ENCODE measurements at places on chromosomes 6 and 20. TPM values are rescaled to one million over a fixed set of nuclear protein-coding genes. Genes with fewer than 3 reads are reported as not detected.
A peak's percentile ranks its signal among the peaks of the same experiment; 100 is the strongest.

DNA sequence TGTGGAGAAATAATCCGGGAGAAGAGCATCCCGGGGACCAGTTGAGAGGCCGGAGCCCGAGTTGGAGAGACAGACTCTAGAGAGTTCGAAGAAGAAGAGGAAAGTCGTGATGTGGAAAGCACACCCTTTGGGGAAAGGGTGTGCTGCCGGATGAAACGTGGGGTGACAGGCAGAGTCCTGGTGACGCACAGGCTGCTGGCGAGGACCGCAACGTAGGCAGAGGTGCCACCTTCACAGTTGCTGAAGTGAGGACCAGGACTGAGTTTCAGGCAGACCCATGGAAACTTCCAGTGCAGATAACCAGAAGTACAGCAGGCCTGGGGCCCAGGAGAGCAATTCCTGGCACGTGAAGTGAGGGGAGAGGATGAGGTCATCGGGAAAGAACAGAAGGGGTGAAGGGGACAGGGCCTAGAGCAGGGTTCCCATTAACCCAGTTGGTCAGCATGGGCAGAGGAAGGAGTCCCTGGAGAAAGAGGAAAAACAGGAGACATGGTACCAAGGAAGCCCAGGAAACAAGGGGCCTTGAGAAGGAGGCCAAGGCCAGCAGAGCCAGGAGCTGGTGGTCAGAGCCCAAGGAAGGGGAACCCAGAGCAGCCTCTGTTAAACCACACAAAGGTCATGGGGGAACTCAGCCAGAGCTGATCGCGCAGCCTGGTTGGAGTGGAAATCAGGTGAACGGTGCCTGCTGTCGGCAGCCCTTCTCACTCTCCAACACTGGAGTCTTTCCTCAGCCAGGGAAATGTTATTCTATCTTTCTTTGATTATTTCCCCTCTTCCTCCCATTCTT, 84.1 kb downstream of the PRND start:
- no peak for DNase-seq

The ZC2HC1B gene
- total RNA-seq, result not detected

DNA sequence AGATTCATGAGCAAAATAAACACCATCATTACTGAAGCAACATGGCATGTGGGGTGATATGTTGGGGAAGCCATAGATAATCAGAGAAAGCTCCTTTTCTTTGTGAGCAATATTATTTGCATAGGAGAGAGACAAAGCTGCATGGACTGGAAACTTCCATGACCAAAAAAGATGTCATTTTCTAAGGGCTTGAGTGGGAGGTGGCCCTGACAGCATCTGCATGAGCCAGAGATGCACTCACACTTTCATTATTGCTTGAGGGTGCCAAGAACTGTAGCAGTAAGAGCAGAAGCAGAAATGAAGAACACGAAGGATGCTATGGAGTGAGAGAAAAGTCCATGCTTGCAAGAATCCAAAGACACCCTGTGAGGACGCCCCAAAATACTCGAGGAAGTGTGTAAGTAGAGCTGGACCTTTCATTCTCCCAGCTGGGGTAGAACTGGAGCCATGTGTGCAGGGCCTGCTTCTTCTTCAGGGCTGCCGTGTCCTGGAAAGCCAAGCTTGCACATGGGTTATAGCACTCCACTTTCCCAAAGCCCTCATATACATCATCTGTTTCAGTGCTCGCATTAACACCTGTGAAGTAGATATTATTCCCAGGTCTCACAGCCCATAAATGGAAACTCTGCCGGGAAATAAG, 851.2 kb downstream of the DHX35 start:
- DNase-seq, result no peak

DNA sequence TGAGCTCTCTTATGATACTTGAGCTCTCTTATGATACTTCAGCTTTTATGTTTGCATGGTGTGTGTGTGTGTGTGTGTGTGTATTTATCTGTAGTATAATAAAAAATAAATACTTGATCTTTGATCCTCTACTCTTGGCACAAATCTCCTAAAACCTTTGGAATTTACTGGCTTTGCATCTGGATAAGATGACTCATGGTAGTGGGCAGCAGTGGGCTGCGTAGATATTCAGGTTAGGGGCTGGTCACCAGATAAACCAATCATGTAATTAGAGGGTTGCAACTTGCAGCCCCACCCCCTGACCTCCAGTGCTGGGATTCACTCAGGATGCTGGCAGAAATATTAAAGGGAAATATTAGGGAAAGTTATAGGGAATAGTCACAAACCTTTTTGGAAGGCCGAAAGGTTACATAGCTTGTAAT, 151.9 kb upstream of the COL21A1 start:
- DNase-seq, result no peak

- DNase-seq, result peak; percentile 93
Observed at GRCh38 chr20:40506537-40506939, 182.5 kb downstream of the MAFB start.

Measured in Right ventricle myocardium superior (tissue), 1 donor.